ENCODE measurements at places on chromosomes 16 and 17.

- no peak for DNase-seq
These were observed 197.0 kb downstream of the MRTFB start for GRCh38 chr16:14268073-14268472.

GRCh38 chr16:71853413-71853812, 7.6 kb downstream of the ATXN1L start:
- DNase-seq = no peak

GRCh38 chr16:3523281-3523680, 22.5 kb downstream of the CLUAP1 start:
- no peak for DNase-seq

GRCh38 chr16:55242667-55243066, 81.3 kb upstream of the IRX6 start:
- DNase-seq = no peak

- no peak for DNase-seq
These were observed 12.3 kb downstream of the RAI1 start for GRCh38 chr17:17693253-17694168.

DNA sequence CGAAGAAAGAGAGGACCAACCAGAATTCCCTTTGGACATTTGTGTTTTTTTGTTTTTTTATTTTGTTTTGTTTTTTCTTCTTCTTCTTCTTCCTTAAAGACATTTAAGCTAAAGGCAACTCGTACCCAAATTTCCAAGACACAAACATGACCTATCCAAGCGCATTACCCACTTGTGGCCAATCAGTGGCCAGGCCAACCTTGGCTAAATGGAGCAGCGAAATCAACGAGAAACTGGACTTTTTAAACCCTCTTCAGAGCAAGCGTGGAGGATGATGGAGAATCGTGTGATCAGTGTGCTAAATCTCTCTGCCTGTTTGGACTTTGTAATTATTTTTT, 3.6 kb downstream of the SOX9 start:
- no peak for DNase-seq

GRCh38 chr17:70096861-70097260, 21.8 kb downstream of the KCNJ16 start:
- DNase-seq = no peak
